ENCODE measurements at places on chromosomes 16 and 17. TPM values are rescaled to one million over a fixed set of nuclear protein-coding genes. Genes with fewer than 3 reads are reported as not detected.

FBXO39 gene
- 0.82 TPM for total RNA-seq

CMTM2 gene
- total RNA-seq = not detected

GAST gene
- not detected for total RNA-seq

KLHL10 gene
- 0.12 TPM for total RNA-seq

PCGF2 gene
- 5.3 TPM for total RNA-seq

DOC2B gene
- not detected for total RNA-seq

RAPGEFL1 gene
- total RNA-seq = 0.98 TPM
